Lung microvascular endothelial cell (primary cell): ENCODE measurements at places on chromosomes 2 and 18.

DNA sequence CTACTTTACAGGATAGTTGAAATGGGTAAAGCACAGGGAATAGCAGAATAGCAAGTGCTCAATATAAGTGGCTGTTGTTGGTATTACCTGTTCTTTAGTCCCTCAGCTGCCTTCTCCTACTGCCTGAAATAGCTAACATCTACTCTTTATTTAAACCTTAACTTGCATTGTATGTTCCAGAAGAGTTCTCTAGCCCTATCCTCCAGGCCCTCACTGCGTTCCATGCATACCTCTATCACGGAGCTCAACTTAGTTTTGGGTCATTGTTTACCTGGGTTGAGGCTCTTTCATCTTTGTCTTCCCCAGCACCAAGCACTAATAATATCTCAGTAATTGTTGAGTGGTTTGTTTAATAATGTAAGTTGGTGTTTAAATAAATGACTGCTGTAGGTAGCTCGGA is 242.2 kb upstream of the FANCL start:
- DNase-seq = no peak

GRCh38 chr2:216829533-216829932 is 30.3 kb downstream of the TNP1 start:
- DNase-seq = peak; percentile 63

DNA sequence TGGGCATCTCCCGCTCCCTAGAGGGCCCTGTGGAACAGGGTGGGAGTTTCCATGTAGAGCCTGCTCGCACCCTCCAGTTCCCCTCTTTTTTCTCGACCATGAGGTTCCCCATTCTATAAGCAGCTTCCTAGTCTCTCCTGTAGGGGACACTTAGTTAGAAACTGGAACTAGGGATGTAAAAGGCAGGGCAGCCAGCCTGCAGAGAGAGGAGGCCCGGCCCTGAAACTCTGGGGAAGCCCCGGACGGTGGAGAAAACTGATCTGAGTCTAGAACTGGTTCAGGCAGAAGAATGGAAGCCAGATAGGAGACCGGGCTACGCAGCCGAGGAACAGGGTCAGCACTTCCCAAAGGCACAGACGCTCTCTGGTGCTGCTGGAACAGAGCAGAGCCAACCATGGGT is 51.6 kb upstream of the ATG16L1 start:
- DNase-seq = no peak

DNA sequence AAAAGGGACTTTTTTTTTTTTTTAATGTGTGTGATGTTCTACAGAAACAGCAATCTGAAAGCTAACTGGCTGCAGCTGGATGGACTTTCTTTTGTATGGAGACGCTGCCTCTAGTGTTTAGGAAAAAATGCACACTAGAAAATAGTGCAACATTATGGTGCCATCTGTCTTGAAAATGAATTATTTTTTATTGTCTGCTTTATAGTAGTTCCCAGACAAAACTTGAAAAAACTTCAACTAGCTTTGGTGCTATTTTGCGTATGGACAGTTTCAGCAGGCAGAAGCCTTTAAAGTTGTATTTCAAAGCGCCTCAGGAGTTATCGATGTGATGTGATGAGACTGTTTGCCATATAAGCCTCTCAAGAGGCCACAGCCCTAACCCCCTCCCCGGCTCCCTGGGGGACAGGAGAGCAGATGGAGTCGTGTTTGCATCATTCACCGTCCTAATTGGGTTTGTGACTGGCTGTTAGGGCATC is 86.9 kb downstream of the LTBP1 start:
- DNase-seq = peak; percentile 69

DNA sequence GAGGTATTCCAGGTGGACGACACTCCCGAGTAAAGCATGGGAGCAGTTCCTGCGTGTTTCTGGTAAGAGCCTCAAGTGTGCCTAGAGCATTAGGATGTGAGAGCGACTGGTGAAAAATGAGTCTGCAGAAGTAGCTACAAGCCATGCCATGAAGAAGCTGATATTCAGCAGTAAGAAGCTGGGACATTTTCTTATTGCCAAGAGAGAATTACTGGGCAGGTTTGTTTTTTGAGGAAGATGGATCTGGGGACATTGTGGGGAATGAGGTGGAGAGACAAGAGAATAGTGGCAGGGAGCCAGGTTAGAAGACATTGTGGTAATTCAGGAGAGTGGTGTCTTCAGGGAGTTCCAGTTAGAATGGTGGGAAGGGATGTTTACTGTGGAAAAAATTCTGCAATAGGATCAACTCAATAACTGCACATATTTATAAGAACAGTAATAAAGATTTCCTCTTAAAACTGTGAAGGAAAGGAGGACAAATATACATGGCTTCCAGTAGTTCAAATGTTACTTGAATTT is 38.2 kb downstream of the CRIM1 start:
- no peak for DNase-seq

- DNase-seq = no peak
These were observed 18.9 kb downstream of the SDC1 start for GRCh38 chr2:20205915-20206524.

DNA sequence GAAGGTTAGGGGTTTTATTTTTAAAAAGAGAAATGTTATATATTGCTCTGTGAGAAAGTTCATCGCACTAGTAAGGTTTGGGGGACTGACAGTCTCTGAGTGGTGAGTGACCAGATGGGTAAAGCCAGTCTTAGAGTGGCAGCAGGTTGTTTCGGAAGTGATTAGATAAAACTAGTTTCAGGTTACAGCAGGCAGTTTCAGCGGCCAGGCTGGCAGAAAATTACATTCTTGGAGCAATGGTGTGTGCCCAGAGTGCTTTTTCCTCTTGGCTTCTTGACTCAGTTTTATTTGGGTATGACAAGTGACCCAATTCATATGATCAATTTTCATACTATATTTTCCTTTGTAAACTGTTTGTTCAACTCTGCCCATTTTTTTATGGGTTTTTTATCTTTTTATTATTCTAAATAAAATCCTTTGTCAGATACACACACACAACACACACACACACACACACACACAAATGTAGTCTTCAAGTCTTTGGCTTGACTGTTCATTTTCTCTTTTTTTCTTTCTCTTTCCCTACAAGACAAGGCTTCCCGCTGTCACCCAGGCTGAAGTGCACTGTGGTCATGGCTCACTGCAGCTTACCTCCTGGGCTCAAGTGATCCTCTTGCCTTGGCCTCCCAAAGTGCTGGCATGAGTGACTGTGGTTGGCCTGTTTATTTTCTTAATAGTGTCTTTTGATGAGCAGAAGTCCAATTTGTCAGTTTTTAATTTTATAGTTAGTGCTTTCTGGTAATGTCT is 30.9 kb downstream of the RALBP1 start:
- DNase-seq = no peak

DNA sequence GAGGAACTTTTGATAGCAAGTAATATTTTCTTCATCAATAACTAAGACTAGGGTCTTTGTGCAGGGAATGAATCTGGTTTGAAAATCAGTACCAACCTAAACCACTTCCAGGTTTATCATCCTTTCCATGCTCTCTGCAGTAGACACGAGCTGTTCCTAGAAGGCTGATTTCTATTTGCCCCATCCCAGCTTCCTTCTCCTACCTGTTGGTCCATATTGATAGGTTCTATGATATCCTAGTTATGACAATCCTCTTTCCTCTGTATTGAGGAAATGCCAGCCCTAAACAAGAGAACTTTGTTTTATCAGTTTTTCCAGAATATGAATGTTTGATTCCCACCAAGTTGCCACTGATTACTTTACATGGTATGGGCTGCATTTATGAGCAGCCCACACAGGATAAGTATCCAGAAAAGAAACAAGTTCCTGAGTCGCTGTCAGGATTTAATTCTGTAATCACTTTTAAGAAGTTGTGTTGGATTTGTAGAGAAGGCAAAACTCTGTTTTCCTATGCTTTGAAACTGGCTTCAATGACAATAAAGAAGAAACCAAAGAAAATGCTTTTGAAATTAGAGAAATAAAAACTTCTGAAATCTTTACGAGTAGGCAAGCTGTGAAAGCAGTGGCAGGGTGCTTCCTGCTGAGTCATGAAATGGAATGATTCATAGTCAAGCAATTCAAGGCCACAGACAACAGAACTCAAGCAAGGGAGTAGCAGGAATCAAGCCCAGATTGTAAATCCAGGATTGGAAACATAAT is 37.3 kb upstream of the TANK start:
- DNase-seq = peak; percentile 85

DNA sequence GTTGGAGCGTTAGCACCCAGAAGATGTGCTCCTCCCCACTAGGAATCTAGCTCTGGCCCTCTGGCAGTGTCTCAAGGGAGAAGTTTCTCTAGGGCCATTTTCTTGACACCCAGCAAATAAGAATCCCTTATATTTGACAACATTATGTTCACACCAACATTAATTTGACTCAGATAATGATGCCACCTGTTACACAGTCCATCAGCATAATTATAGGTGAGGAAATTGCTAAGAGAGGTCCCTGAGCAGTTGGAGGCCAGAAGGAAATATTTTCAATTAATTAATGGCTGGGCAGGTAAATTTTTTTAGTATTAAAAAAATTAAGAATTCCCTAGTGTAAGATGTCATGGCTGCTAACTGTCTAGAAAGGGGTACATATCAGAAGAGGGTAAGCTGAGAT is 36.5 kb downstream of the PRKCE start:
- no peak for DNase-seq

DNA sequence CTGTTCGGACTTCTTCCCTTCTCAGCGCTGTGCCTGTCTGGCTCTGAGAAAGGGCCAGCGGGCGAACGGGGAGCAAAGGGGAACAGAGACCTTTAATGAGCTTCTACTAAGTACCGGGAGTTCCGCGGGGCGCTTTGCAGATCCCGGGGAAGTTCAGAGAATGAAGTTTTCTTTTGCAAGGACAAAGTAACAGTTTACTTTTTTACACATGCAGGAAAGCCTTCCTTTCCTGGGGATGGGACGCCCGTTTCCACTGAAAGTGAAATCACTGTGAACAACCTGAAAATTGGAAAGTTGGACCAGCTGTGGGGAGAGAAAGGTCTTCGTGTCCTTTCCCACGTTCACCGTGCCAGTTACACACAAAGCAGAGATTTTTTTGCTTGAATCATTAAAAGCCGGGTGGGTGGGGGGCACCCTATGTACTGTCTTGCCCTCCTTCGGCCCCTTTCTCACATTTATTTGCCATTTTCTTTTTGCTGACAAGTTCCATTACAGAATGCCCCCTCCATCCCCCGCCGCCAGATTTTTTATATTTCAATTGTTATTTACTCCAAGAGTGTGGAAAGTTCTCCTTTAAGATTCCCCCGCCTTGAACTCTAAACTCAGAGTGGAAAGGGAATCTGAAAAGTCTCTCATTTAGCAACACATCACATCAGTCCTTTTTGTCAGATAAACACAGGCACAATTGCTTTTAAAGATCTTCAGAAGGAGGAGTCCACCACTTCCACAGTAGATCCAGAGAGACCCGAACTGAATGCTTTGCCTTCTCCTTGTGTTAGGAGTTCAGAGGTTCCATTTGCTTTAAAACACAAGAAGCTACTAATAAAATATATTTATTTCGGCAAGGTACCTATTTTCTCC is 1.1 kb upstream of the FN1 start:
- peak; percentile 87 for DNase-seq

GRCh38 chr2:12170121-12170520 is 423.7 kb downstream of the LPIN1 start:
- DNase-seq = no peak

DNA sequence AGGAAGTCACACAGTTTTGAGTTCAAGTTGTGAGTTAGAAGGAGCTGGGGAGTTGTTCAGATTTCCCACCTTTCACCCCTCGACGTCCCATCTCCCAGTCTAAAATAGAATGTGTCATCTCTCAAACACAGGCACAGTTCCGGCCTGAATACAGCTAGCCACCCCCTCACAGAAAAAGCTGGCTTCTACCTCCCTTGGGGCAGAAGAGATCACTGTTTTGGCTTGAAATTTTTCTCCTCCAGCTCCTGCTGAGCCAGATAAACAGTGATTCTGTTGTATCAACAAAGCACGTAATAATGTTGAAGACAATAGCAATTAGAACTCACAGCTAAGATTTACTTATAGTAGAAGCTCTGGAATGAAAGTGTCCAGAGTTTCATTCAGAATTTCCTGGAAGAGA is 74.7 kb downstream of the KIAA2012 start:
- DNase-seq = no peak

- DNase-seq = no peak
These were observed 6.3 kb downstream of the THNSL2 start for GRCh38 chr2:88176352-88176984.

GRCh38 chr2:109523121-109523520 is 90.6 kb downstream of the SEPTIN10 start:
- no peak for DNase-seq

DNA sequence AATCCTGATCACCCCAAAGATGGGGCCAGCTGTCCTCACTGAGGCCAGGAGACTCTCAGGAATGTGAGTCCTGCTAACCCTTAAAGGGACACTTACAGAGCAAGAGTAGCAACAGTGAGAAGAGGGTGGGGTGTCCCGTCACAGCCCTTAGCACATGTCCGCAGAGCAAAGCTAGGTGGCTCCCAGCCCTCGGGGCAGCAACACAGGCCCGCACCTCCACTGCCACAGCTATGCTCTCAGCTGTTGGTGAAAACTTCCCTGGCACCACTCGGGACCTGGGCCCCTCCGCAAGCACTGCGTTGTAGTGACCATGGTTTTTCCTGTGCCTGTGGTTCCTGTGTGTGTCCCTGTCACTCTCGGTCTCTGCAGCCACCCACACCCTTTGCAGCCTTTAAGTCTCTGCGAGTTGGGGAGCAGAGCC is 76.4 kb upstream of the UXS1 start:
- no peak for DNase-seq

GRCh38 chr2:144660518-144661316 is 140.8 kb upstream of the ZEB2 start:
- peak; percentile 26 for DNase-seq

DNA sequence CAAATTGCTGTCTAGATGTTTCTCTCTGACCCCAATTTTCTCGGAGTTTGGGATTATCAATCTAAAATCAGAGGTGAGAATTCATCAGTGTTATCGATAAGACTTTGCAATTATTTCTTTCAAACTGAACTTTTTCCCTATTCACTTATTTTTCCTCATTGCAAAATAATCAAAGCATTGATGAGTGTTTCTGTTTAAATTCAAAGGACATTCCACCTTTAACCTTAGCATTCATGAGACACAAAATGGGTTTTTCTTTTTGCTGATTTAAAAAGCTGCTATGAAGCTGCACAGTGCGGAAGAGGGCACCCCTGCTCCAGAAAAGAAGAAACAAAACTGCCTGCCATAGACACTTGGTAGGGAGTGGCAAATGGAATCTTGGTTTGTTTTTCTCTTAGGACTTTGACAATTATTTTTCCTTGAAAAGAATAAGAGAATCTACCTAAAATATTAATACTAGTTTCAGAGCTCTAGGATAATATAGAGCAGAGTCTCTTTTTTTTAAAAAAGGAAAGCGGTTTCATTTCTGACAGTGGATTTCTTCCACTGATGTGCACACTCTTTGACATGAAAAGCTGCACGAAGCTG is 203.4 kb downstream of the TGIF1 start:
- no peak for DNase-seq

GRCh38 chr2:161124201-161124600 is 36.0 kb upstream of the TANK start:
- DNase-seq = no peak

- no peak for DNase-seq
These were observed 90.2 kb downstream of the NCK2 start for GRCh38 chr2:105834931-105835330.

- no peak for DNase-seq
These were observed 725 bp upstream of the LAMA3 start for GRCh38 chr18:23688528-23688927.

DNA sequence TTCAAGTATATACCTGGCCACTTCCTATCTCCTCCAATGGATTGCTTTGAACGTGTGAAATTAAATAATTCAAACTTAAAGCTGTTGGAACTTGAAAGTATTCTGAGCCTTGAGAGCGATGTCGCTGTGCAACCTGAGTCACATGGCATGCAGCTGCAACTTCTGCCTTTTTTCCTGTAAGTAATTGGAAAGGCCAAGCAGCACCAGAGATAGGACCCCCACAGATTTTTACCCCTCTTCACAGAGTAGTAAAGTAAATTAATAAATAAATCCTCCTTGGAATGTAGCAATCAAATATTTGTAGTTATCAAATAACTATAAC is 3.2 kb upstream of the RNF149 start:
- DNase-seq = no peak
